ENCODE measurements at places on chromosomes 7 and 10. TPM values are rescaled to one million over a fixed set of nuclear protein-coding genes. Genes with fewer than 3 reads are reported as not detected.

GRCh38 chr7:117123311-117123926 lies 170.1 kb downstream of the ST7 start:
- no peak for DNase-seq

DNA sequence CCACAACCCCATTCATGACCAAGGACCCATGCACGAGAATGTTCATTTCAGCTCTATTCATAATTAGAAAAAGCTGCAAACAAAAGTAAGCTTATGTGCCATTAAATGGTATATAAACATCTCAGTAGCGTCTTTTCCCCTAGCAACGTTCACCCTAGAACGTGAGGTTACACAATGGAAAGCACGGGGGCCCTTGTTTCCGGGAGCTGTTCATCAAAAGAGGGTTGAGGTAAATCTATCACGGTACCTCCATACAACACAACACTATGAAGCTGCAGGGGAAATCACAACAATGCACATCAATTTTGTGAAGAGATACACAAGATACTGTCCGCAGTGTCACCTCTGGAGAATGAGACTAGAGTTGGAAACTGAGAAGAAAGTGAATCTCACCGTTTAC lies 80.9 kb upstream of the DDC start:
- DNase-seq = no peak

- peak; percentile 48 for DNase-seq
Measured at GRCh38 chr10:84427903-84428650, 99.7 kb downstream of the CCSER2 start.

DNA sequence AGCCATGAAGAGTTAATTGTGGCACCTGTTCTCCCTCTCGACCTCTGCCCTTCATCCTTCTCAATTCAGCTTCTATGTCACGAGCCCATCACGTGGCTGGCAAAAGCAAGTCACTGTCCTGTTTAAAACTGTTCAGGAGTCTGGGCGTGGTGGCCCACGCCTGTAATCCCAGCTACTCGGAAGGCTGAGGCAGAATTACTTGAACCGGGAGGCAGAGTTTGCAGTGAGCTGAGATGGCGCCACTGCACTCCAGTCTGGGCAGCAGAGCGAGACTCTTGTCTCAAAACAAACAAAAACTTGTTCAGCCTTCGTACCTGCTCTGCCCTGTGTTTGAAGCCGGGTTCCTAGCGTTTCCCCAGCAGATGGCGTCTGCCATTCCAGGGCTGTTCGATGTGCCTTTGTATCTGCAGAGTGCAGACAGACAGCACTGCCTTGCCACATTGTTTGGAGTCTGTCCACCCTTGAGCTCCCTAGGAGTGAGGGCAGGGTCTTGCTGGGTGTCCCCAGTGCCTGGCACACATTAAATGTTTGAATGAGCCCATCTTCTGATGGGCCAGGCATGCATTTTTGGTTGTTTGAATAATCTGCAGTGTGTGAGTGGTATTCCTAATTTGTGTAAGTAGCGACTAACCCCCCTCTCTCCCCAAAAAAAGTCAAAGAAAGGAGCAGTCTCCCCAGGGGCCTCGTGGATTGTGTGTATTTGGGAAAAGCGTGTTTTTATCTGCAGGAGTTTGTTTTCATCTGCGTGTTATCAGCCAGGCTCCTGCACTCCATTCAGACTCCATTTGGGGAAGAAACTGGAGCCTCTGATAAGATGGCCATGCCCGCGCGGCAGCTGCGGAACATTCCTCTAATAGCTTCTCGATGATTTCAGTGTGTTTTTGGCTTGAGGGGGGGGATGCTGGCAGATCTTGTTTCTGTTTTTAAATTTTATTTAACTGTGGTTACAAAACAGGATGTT lies 61.2 kb downstream of the DNAJB6 start:
- peak; percentile 81 for DNase-seq

GRCh38 chr7:29826904-29827303 lies 20.6 kb downstream of the WIPF3 start:
- DNase-seq = no peak

DNA sequence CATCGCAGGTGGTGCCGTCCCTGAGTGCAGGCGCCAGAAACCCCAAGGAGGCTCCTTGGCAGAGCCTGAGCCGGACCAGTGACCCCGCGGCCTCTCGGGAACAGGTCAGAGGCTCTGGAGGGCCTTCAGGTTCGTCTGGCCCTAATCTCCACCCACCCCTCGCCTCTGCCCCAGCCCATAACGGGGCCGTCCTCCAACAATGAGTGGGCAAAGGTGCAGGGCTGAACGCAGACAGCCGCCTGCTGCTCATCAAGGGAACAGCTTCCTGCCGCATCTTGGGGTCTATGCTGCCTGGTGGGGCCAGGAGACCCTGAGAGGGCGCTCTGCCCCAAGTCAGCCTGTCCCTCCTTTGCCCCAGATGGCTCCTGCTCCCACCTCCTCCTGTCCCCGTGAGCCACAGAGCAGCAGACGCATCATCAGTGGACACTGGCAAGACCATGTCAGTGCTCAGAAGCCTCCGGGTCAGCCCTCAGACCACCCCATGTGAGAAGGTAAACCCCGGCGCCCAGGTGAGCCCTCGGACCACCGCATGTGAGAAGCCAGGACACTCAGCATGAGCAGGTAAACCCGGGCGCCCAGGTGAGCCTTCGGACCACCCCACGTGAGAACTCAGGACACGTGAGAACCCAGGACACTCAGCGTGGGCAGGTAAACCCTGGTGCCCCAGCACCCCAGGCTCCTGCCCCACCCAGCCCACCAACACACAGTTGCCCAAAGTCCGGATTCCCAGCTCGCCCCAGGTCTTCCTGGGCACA lies 142.0 kb downstream of the PTPRN2 start:
- DNase-seq = no peak

DNA sequence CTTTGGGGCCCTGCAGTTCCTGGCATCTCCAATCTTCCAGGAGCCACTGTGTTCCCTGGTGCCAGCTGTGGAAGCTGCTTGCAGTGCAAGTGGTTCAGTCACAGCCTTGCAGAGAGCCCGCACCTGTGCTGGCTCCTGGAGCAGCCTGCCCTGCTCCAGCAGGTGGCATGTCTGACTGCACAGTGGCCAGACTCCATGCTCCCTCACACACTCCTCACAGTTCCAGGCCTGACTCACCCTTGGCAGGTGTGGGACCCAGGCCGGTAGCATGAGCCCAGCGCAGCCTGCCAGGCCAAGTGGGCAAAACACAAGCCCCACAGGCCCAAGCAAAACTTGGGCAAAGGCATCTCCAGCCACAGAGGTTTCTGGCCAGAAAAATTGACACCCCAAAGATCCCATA lies 33.6 kb upstream of the RELN start:
- DNase-seq = no peak

- DNase-seq = peak; percentile 51
Measured at GRCh38 chr10:3008518-3009195, 58.7 kb upstream of the PFKP start.

- no peak for DNase-seq
Measured at GRCh38 chr7:12612622-12613021, 42.1 kb downstream of the SCIN start.

DNA sequence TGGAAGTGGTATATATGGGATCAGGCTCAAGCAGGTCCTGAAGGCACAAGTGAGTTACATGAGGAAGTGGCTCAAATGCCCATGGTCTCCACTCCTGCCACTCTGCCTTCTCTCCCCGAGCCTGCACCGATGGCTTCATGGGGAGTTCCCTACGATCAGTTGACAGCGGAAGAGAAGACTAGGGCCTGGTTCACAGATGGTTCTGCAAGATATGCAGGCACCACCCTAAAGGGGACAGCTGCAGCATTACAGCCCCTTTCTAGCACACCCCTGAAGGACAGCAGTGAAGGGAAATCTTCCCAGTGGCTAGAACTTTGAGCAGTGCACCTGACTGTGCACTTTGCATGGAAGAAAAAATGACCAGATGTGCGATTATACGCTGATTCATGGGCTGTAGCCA lies 95.3 kb downstream of the HOXA1 start:
- DNase-seq = no peak

GRCh38 chr7:43942997-43943396 lies 16.8 kb downstream of the UBE2D4 start:
- no peak for DNase-seq

DNA sequence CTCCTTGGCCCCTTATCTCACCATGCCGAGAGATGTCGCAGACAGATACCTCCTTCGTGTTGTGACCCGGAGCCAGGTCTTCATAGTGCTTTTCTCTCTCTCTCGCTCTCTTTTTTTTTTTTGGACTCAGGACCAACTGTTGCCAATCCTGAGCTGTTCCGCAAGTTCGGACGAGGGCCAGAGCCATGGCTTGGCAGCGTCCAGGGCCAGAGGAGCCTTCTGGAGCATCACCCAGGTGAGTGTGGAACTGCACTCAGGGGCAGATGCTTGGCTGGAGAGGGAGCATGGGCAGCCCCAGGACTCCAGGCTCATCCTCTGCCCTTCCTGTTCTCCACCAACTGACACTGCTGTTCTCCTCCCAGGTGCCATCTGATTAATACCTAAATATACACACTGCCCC lies 7.8 kb downstream of the ZNF862 start:
- DNase-seq = no peak

- no peak for DNase-seq
Measured at GRCh38 chr7:101598422-101598985, 30.6 kb downstream of the MYL10 start.

GRCh38 chr10:70563230-70563629 lies 39.3 kb downstream of the PRF1 start:
- DNase-seq = no peak

Gene FAS
- total RNA-seq = 53.8 TPM

Gene TYW1
- 23.7 TPM for total RNA-seq

Gene TMEM213
- total RNA-seq = not detected

Gene TAC1
- total RNA-seq = not detected

Gene ZNF804B
- total RNA-seq = not detected

Data from IMR-90 (cell line).